ENCODE measurements at places on chromosomes 12 and 14.

GRCh38 chr12:87804386-87804785 is 224.8 kb downstream of the C12orf50 start:
- no peak for DNase-seq

DNA sequence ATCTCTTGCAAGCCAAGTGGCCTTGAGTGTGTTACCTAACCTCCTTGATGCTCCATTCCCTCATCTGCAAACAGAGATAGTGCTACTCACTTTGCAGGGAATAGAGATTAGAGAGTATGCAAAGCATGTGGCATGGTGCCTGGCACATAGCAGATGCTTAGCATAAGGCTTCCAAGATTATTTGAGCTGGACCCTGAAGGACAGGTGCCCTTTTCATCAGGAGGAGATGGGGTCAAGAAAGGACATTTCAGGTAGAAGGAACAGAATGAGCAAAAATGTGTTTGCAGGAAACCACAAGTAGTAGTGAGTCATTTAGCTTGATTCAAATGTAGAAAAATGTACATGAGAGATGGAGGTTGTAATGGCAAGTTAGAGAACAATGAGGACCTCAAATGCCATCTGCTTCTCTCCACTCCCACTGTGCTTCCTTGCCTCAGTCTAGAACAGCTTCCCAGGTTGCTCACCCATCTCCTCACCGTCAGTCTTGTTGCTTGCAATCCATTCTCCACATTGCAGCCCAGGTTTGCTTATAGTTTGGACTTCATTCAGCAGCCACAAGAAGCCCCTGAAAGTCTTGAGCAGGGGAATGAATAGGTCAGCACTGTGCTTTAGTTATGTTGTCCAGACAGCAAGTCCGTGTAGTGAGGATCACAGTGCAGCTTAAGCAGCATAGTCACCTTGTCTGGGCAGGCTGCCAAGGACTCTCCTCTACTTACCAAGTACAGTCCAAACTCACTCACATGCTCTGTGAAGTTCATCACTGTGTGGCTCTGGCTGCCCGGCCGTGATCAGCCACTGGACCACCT is 536.3 kb upstream of the CCDC196 start:
- no peak for DNase-seq

- no peak for DNase-seq
These were observed 31.7 kb upstream of the SLC38A2 start for GRCh38 chr12:46404225-46404631.

DNA sequence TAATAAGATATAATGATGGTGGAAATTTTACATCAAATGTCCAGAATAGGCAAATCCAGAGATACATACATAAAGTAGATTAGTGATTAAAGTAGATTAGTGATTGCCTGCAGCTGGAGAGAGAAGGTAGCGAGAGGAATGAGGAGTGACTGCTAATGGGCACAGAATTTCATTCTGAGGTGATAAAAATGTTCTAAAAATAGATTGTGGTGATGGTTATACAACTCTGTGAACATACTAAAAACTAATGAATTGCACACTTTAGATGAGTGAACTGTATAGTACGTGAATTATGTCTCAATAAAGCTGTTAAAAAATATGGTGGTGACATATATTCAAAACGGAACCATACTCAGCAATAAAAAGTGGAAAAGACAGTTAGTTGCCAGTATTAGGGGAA is 41.7 kb downstream of the PPP2R5E start:
- no peak for DNase-seq

DNA sequence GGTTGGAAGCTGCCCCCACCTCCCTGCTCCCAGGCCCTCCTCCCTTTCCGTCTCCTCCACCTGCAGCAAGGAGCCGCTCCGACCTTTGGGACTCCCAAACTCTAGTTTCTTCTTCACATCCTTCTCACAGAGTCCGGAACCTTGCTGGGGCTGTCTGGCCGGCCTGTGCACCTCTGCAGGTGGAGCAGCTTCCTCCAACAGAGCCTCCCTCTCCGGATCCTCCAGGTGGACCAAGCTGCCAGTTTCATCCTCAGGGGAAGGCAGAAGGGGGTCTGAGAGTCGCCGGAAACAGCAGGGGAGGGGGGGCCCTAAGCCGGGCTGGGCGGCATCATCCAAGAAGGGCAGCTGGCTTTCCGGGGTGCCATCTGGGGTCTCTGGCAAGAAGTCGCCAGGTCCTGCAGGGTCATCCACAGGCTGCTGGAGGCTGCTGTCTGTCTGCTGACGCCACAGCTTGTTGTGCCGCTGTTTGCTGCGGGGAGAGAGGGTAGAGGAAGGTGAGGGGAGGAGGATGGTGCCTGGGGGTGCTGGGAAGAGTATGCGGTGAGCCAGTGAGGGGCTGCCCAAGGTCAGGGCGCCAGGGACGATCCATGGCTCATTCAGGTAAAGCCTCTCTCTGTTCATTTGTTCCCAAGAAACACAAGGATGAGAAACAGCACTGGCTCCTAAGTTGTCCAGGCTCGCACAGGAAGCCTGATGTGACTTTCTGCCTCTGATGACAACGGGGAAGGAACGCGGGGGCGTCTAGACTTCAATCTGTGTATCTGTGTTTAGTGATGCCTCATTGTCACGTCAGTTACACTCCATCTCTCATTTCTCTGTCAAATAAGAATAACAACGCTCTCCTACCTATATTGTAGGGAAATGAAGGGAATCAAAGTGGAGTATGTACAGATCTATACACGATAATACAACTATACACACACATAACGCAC is 61.3 kb upstream of the CORO1C start:
- no peak for DNase-seq

- no peak for DNase-seq
These were observed at the start of gene PLEKHA5 for GRCh38 chr12:19129486-19130223. PLEKHA5 (plus strand) TSS chr12:19129733; CDS start chr12:19129800, 67 bp downstream.

DNA sequence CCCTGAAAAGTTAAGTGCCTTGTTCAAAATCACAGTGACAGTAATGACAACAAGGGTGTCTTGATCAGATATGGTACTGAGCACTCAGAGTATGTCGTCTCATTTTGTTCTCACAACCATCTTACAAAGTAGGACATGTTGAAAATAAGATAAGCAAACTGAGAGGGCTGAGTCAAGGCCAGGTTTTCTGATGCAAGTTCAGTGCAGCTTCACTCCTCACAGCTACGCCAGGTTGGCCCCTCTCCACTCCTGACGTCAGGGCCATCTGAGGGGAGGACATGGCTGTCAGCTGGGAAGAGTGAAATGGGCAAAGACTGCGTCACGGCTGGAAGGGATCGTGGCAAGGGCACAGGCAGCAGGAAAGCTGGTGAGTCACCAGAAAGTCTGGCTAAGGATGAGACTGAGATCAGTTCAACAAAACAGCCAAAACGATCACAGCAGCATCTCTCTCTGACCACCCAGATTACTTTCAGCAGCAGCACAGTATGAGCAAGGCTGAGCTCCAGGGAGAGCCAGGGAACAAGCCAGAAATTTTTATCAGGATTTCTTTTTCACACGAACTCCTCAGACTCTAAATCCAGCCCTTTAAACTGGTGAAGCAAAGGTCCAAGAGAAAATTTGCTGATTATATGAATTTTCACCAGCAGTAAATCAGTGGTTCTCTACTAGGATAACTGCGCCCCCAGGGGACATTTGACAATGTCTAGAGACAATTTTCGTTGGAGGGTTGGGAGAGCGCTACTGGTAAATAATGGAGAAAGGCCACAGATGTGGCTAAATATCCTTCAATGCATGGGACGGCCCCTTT is 297.9 kb upstream of the AMIGO2 start:
- no peak for DNase-seq

DNA sequence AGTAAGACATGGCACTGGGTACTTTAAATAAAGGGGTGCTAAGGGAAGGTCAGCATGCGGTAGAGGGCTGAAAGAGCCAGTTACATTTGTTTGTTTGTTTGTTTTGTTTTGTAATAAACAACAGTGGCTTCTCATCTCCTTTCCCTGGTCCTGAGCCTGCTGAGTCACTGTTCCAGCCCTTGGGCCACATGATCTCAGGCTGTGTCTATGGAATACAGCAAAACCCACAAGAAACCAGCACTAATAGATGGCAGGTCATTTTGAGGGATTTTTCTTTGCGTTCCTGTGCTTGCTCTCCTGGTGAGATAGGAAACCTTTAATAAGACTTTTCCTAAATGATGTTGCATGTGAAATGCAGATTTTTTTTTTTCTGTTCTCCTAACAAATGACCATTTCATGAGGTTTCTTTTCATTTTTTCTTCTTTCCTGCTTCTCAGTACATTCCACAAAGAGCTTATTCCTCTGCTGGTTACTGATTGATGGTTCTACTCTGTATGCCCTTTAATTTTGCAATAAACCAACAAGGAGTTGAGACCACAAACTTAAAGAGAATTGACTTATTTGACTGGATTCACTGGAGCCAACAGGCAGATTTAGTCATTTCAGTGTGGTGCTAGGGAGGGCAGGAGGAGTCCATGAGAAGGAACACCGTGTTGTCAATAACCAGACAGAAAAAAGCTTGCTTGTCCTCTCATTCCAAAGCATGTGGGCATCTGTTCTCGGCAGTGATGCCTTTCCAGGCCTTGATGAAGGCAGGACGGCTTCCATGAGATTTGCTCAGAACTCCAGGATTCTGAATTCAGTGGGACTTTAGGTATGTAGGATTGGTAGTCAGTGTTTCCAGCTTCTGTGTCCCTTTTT is 459.2 kb downstream of the RAD51B start:
- DNase-seq, result no peak

DNA sequence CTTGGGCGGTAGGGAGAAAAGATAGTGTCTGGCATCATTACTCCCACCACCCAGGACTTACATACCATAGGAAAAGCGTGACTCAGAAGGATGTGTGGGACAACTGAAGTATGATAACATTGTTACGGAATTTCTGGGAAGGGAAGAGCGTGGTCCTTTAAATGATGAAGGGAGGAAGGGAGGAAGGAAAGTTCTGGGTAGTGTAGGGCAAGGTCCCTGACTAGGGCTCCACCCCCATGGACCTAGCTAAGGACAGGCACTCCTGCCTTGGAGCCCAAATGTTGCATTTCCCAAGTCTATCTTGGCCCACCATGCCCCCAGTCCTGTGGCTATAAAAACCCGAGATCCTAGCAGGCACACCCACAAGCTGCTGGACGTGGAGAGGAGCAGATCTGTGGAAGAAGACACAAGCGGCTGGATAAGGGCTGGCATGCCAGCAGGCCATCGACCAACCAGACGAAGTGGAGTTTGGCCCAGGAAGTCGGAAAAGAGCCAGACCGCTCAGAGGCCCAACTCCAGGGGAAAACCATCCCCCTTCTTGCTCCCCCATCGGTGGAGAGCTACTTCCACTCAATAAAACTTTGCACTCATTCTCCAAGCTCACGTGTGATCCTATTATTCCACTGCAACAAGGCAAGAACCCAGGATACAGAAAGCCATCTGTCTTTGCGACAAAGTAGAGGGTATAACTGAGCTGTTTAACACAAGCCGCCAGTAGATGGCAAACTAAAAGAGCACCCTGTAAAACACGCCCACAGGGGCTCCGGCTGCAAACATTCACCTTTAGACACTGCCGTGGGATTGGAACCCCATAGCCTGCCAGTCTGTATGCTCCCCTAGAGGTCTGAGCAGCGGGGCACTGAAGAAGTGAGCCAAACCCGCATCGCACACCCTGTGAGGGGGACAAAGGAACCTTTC is 23.0 kb upstream of the RAB21 start:
- no peak for DNase-seq

DNA sequence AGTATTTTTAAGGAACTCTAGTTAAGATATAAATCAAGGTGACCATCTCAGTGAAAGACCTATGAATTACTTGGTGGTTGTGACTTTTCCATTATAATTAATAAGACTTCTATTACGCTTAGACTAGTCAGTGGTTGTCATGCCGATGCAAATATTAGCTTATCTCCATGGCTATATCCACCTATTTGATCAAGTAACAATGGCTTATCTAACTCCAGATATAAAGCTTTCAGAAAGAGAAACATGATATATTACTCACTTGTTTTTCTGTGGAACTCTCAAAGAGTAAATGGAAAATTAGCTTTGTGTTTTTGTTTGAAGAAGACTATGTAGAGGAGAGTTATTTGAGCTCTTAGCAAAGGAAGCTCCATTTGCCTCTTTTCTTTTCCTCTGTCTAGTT is 323.8 kb upstream of the DCN start:
- DNase-seq, result no peak

- no peak for DNase-seq
These were observed 84.0 kb upstream of the GPR68 start for GRCh38 chr14:91328313-91329050.

DNA sequence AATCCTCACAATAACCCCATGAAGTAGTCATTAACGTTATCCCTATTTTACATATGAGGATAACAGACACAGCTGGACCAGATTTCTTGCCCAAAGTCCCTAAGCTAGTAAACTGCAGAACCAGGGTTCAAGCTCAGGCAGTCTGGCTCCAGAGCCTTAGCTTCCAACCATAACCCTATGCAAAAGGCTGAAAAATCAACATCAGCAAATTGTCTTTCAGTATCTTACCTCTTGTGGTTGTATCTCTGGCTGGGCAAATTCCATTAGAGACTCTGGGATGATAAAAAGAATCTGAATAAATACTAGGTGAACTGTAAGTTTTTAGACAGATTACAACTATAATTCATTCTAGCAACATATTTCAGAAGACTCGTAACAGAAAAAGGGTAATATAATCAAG is 24.7 kb downstream of the CAPRIN2 start:
- no peak for DNase-seq

DNA sequence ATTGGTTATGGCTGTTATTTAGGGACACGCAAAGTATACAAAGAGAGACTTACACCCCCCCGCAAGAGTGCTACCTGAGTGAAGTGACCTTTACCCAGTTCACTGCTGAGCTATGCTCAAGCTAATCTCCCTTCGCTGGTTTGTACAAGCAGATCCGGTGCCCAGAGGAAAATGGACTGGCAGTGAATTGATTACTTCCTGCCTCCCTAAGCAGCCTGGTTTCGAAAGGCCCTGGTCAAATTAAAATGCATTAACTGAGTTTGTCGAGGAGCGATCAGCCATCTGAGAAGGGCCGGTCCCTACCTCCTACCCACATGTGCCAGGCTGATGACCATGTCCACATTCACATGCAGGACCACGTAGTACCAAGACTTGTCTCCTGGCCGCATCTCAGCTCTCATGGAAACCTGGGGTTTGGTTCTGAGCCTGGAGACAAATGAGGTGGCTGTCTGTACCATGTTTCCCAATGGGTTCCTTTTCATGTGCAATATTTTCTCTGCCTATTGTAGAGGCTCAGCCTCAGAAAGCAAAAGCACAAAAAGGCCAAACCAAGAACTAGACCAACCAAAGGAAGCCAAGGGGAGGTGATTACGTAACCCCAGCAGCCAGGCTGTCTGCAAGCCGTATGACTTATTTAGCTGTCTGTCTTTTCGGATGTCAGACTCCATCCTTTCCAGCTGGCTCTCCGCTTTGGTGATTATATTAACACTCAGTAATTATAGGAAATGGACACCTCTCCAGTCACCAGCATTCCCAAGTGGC is 284.7 kb upstream of the PWP1 start:
- DNase-seq, result no peak

- no peak for DNase-seq
These were observed 1.4 kb upstream of the GLRX5 start for GRCh38 chr14:95533391-95533821.

- no peak for DNase-seq
These were observed 206.4 kb upstream of the FKBP4 start for GRCh38 chr12:2588345-2588744.

GRCh38 chr14:103144085-103144484 is 20.8 kb downstream of the TNFAIP2 start:
- DNase-seq, result no peak
